Kidney glomerular epithelial cell (primary cell): ENCODE measurements at places on chromosomes 1 and 21.
A peak's percentile ranks its signal among the peaks of the same experiment; 100 is the strongest.

GRCh38 chr1:159067699-159068621 lies 8.6 kb downstream of the AIM2 start:
- no peak for DNase-seq

GRCh38 chr1:33710967-33711366 lies 152.9 kb upstream of the HMGB4 start:
- DNase-seq: no peak

- DNase-seq: no peak
Observed at GRCh38 chr1:168431882-168432281, 111.9 kb downstream of the XCL2 start.

GRCh38 chr1:10733474-10734366 lies 62.7 kb downstream of the CASZ1 start:
- no peak for DNase-seq

DNA sequence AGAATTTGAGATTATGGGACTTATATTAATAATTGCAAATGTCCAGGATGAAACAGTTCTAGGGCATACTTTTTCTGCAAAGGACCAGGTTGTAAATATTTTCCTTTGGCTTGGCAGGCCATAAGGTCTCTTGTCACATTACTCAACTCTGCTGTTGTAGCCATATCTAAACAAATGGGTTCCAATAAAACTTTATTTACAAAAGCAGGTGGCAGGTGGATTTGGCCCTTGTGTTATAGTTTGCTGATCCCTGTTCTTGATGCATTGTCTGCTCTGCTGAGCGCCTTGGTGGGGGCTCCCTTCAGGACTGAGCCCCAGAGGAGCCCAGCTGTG lies 258.5 kb downstream of the FOXD2 start:
- no peak for DNase-seq

- no peak for DNase-seq
Observed at GRCh38 chr1:84888753-84889152, 4.3 kb downstream of the LPAR3 start.

DNA sequence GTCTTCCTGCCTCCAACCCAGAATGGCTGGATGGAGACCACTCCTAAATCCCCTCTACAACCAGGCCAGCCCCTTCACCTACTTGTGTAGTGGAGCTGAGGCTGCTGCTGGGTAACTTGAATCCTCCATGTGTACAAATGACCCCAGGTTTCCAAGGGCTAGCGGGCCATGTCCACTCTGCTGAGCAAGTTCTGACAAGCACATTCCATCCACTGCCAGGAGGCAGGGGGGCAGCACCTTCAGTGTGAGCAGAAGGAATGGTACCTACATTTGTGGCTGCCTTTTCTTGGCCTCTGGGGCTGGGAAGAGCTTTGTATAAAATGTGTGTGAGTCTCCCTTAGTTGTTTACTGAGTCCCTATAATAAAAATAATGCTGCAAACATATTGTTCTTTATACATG lies 14.5 kb downstream of the KIAA0040 start:
- no peak for DNase-seq

- no peak for DNase-seq
Observed at GRCh38 chr1:7783178-7783711, 846 bp upstream of the PER3 start.

- no peak for DNase-seq
Observed at GRCh38 chr1:8765198-8765597, 52.2 kb downstream of the RERE start.

DNA sequence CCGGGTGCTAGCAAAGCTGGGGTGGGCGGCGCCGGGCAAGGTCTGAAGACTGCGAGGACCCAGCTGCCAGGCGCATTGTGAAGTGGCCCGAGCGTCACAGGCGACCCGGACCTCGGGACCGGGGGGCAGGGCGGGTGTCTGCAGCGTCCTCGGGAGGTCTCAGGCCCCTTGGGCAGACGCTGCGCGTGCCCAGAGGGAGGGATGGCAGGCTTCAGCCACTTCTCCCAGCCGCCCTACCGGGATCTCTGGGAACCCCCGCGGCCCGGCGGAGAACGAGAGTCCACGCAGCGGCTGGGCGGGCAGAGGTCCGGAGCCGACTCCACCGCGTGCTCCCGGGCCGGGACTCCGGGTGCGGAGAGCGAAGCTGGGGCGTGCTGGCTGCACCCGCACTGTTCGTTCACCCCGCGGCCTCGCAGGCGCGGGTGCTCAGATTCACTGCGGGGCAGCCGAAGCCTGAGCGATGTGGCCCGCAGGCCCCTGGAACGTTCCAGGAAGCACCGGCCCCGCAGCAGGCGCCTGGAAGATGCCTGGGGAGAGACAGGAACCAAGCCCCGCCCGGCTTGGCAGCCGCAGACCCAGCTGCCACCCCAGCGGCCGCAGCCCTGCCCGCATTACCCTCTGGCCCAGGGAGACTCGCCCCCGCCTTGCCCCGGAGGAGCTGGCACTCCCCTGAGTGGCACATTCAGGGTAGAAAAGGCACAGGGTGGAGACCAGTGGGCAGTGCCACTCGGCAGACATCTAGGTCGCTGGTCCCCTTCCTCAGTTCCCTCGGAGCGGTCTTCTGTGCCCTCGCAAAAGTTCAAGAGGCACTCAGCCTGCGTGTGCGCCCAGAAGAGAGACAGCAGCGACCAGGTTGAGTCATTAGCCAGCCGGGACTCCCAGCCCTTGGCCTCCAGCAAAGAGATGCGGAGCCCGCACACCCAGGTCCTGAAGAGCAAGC lies at the start of gene CCDC185:
Gene CCDC185 (plus strand): TSS at position 141 of the 940 bp plus-strand sequence. CDS start 61 bp downstream, at position 202.
- DNase-seq: peak; percentile 10

DNA sequence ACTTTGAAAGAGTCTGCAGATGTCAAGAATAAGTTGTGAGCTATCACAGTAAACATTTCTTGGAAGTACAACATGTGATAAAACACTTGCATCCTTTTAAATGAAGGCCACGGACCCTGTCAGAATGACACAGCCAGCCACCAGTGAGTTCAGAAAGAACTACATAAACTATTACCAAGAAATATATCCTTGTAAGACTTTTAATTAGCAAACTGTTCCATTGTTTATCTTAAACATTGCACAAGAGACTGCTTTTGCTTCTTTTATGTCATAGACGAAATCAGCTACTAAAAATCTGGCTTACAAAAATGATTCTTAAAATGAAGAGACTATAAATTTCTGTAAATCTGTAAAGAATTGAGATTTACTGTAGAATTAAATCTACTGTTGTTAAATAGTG lies 17.9 kb downstream of the LRRC7 start:
- no peak for DNase-seq

DNA sequence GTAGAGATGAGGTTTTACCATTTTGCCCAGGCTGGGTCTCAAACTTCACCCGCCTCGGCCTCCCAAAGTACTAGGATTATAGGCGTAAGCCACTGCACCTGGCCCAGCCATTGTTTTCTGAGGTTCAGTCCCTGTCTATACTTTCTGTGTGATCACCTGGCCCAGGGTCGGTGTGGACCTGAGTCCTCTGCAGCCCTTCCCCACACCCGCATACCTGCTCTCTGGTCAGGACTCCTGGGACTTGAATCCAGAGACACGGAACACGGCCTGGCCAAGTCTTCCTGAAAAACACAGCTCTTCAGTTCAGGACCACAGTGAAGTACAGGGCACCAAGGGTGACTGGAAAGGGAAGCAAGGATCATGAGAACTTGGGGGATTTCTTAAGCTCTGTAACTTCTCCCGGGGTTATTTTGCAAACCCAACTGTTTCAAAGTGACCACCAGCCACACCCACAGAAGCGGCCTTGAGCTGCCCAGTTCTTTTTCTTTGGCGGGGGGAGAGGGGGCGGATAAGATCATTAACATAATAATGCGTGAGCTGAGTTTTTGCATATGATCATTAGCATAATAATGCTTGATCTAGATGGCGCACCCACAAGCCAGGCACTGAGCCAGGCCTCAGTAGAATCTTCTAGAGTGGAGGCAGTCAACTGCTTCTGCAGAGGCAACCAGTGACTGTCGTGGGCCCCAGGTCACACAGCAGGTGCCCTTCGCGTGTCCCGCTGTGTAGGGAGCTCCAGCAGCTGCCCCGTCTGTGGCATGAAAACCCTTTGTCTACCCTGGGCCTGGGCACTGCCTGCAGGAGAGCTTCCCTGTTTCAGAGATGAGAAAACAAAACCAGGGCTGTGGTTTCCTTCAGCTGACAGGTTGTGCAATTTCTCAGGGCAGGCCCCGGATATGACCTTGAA lies 1.7 kb upstream of the NADK start:
- no peak for DNase-seq

GRCh38 chr1:40944326-40944725 lies 35.2 kb upstream of the CTPS1 start:
- DNase-seq: peak; percentile 67

GRCh38 chr1:108708691-108709660 lies 3.7 kb upstream of the FNDC7 start:
- no peak for DNase-seq

DNA sequence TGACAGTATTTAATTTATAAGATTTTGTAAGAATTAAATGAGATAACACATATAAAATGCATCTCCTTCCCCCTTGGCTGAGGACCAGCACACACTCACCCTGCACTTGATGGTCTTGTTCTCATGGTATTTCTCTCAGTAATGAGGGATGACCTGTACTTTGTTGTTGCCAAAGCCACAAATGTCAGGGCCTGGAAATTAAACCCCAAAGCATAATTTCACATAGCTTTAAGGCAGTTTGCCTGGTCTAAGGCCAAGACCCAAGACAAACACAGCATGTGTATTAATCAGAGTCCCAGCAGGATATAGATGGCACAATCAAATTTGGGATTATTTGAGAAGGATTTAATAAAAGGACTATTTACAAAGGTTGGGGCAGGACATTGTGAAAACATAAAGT lies 48.6 kb upstream of the EPS15 start:
- DNase-seq: peak; percentile 22

DNA sequence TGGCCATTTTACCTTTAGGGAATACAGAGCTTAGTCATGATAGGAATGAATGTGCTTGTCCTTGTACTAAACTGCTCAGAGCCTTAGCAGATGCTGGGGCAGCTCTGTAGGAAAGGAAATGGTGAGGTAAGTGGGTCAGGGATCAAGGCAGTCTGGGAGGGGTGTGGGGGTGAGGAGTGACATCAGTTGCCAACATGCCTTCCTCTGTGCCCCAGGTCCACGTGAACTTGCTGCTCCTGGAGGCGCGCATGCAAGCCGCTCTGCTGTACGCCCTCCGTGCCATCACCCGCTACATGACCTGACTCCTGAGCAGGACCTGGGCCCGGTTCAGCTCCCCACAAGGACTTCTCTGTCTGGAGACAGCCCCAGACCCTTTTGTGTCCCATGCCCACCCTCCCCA lies 21.2 kb downstream of the SESN2 start:
- DNase-seq: no peak

DNA sequence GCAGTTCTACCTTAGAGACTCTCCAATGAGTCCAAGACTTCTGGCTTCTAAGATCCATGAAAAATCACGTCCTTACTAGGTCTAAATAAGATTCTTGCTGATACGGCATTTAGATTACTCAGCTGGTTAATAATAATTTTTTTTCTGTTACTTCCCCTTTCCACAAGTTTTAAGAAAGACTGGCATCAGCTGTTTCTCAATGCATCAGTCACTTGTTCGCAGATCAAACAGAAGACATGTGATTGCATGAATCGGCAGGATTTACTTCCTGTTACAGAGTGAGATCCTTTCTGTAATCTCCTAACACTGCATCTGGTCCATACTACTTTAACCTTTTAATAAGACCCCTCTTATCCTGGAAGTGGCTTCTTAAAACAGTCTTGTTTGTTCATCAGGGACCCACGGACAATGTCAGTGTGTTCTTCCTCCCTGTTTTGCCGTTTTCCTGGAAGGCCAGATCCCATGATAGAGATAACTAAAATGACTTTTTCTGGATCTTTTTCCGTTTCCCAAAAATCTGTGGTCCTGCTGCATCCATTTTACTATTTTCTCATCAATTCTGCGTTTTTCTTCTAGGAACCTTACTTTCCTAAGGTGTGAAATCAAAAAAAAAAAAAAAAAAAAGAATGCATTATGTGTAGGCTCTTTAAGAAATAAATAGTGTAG lies 6.1 kb downstream of the NPL start:
- no peak for DNase-seq

DNA sequence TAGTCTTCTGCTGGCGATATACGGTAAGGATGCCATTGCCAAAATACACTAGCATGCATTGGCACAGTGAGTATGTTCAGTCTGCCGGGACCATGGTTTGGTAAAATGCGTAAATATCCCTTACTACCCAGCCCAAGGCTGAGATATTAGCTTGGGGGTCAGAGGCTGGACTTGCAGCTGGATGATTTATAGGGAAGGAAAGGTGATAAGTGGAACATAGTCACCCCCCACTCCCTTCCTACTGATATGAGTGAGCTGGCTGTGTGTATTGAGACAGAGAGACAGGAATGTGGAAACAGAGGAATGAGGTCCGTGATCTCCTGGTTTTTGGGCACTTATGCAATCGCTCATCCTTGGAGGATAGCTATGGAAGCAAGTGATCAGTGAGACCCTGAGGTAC lies 642.8 kb downstream of the KCNT2 start:
- DNase-seq: no peak

GRCh38 chr1:201771466-201771865 lies 57.5 kb upstream of the IPO9 start:
- no peak for DNase-seq

DNA sequence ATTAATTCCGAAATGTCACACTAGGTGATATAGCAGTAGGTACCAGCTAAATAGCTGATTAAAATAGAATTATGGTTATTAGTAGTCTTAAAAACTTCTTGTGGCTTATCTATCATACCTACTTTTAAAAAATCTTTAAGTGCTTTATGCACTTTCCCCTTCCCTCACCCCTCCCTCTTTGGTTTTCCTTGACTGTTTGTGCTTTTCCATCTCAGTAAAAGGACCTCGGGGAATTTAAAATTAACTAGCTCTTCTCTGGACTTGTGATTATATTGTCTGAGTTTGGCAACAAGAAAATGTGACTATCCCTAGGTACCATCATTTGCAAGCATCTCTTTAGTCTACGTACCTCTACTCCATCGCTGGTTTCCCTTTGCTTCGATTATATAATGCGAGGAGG lies 11.2 kb downstream of the COX20 start:
- no peak for DNase-seq

DNA sequence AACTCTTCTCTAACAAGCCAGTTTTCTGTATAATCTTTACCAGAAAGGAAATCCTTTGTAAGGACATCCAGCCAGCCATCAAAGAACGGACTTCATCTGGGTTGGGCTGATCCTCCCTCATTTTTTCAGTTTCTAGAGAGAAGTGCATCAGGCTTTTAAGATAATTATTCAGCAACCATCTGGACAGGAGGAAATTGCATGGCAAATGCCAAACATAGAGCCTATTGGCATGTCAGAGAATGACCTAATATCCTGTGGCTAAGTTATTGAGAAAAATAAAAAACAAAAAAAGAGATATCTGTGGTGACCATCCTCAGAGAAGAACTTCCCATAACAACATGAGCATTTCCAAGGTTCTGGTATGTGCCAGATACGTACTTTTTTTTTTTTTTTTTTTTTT lies 74.9 kb upstream of the BEND5 start:
- no peak for DNase-seq

GRCh38 chr1:218525031-218525430 lies 179.9 kb downstream of the TGFB2 start:
- DNase-seq: no peak
